ENCODE measurements at places on chromosomes 4 and X. TPM values are rescaled to one million over a fixed set of nuclear protein-coding genes. Genes with fewer than 3 reads are reported as not detected.

GATA1 gene
- total RNA-seq = 1.6 TPM

RASGEF1B gene
- 9.9 TPM for total RNA-seq

ABLIM2 gene
- 7.3 TPM for total RNA-seq

ITIH6 gene
- under 0.01 TPM for total RNA-seq

All from skeletal muscle tissue (tissue), 5 donors.